ENCODE measurements at places on chromosomes 2 and 18. TPM values are rescaled to one million over a fixed set of nuclear protein-coding genes. Genes with fewer than 3 reads are reported as not detected.

The SEH1L gene
- 69.0 TPM for total RNA-seq

The SERPINB4 gene
- not detected for total RNA-seq

The ITM2C gene
- total RNA-seq: 96.2 TPM

The TUBA3E gene
- not detected for total RNA-seq

The DSC3 gene
- 0.46 TPM for total RNA-seq
